ENCODE measurements at places on chromosomes 4 and X. TPM values are rescaled to one million over a fixed set of nuclear protein-coding genes. Genes with fewer than 3 reads are reported as not detected.

The FRYL gene
- total RNA-seq, result 69.8 TPM

The ARHGAP4 gene
- 135 TPM for total RNA-seq

The IL2 gene
- total RNA-seq, result 168 TPM

The GPRIN3 gene
- total RNA-seq, result 10.5 TPM

DNA sequence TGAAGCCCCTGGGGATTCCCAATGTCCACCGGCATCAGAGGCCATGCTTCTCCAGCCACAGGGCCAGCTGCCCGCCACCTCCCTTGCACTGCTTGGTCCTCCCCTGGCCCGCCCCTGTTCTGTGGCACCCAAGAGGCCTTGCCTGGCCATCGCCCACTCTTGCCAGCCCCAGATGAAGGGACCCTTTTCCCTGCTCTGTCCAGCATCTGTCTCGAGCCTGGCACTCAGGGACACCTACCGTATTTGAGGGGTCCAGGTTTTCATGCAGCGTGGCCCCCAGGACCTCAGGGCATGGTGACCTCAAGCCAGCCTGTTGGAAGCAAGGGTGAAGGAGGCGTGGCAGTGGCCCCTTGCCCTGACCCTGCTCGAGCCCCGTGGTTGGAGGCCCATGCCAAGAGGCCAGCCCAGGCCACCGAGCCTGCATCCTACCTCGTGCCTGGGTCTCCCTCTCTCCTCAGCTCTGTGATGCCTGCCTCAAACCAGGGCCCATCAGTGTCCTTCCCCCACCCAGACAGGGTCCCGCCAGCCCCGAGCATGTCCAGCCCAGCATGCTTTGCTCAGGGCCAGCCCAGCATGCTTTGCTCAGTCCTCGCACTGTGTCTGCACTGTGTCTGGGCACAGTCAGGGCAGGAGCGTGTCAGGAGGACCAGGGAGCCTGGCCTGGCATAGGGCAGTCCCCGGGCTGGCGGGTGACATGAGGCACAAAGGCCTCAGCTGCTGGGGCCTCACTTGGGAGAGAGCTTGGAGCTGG lies 14.3 kb upstream of the FGFR3 start:
- DNase-seq, result no peak

- DNase-seq, result no peak
Observed at GRCh38 chr4:91758487-91758886, 545.3 kb upstream of the GRID2 start.

DNA sequence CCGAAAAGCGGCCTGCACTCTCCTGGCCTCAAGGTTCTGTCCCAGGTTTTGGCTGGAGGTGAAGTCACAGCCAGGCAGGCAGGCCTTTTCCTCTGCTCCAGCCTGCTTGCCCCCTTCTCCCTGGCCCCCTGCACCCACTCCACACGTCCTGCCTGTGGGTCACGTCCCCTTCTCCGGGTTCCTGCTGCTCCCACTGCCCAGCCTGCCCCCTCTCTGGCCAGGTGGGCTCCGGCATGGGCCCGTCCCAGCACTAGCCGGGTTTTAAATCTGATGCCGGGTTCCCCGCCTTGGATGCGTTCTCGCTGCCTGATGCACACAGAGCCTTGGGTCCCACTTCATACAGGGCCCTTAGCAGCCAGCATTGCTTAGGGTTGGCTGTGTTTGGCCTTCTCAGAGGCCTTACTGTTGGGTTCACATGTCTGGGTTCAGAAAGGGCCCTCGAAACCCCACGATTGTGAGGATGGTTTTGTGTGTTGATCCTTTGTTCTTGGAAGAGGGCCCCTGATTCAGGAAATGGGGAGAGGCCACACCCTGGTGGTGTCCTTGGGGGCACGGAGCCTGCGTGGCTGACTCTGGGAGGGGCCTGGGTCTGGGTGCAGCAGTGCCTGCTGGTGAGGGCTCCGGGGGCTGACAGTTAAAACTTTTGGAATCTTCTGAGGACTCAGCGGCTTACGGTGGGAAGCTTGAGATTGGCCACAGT lies 6.0 kb downstream of the CPZ start:
- no peak for DNase-seq

DNA sequence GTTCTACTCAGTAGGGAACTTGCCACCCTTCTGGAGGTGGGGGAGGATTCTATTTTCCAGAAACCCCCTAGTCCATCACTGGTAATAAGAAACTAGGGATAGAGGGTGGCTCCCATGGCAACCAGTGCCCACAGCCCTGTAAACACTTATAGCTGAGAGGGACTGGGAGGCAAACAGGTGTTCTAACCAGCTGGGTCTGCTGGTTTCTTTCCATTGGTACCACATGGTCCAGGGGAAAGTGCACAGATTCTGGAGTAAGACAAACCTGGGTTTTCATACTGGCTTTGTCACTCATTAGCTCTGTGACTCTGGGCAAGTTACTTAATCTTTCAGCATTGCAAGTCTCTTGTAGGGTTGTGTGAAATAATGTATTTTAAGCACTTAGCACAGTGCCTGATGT lies 26.9 kb downstream of the IGSF1 start:
- no peak for DNase-seq

DNA sequence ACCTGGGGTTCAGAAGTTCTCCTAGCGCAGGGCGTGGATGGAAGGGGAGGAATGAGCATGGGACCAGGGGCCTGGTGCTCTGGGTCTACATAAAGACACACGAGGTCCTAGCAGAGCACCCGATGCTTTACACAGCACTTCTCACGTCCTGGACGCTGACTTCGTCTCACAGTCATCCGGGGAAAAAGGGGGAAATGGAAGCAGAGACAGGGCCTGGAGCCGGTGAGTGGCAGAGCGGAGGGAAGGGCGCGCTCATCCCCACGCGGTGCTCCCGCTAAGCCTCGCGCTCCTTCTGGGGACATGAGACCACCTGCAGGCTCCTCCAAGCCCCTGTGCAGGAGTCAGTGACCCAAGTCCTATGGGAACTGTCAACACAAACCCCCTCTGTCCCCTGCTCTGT lies 157.7 kb downstream of the AFAP1 start:
- DNase-seq, result no peak

DNA sequence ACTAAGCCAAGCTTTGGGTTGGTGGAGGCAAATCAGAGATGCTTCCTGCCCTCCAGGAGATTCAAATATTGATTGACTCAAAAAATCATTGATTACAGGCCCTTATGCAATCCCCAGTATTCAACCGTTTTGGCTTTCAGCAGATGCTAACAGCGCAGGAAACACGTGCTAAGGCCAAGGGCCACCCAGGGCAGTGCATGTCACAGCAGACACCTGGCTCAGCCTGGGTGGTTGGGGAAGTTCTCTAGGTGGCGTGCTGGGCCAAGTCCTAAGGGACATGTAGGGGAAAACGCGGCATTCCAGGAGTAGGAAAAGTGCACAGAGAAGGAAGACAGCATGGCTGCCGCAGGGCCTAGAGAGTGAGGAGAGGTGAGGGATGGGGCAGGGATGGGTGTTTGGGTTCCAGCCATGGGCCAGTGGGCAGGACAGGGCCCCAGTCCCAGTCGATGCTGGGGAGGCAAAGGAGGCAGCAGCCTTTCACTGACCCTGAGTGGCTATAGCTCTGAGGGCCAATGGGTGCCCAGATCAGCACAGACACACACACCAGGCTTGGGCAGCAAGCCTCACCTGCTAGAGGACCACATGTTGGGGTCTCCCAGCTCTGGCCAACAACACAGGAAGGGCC lies 239.1 kb downstream of the EVC2 start:
- DNase-seq, result no peak

DNA sequence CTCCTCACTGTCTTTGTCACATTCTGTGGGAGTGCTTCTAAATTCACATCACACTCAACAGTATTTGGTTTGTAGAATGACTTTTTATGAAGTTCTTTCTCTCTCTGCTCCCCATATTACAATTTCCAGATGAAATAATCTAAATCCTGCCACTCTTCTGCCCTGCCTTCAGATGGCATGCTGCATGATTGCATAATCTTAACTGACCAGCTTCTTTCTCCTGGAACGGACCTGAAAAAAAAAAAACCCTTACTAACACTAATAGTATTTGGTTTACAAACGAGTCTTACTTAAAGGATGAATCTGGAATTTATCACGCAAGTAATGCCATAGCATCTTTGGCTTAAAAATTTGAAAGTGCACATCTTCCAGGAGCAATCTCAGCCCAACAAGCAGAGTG lies 272.3 kb downstream of the NAF1 start:
- DNase-seq, result no peak

- DNase-seq, result no peak
Observed at GRCh38 chrX:16853537-16853936, 16.6 kb downstream of the RBBP7 start.

- no peak for DNase-seq
Observed at GRCh38 chrX:110046001-110046400, 43.1 kb downstream of the TMEM164 start.

- peak; percentile 11 for DNase-seq
Observed at GRCh38 chrX:107818900-107819521, 6.7 kb upstream of the MID2 start.
